NCI-H345 (cell line): ENCODE measurements at places on chromosomes 6 and 20.

DNA sequence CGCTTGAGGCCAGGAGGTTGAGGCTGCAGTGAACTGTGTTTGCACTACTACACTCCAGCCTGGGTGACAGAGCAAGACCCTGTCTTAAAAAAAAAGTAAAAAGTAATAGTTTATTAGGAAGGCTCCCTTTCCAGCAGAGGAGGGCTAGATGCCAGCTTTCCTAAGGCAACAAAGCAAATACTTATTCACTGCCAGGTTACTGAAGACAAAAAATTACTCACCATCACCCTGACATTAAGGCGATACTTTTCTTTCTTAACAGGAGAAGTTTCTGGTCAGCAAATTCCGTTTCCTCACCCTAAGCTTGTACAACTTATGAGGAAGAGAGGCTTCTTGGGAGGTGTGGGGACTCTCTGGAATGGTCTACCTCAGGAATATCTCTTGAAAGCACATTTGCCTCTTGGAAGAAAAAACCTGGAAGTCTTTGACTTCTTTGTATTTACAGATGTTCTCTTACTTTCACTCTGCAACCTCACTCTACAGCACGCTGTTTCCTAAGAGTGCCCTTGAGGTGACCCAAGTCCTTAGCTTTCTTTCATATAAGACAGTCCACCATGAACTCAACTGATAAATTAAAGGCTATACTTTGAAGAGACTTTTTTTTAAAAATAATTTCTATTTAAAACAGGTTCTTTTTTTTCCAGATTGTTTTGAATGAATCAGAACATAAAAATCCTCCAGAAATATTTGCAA is 52.9 kb upstream of the TRAF3IP2 start:
- DNase-seq, result no peak

GRCh38 chr6:117521791-117522502 is 39.5 kb downstream of the DCBLD1 start:
- DNase-seq, result no peak

DNA sequence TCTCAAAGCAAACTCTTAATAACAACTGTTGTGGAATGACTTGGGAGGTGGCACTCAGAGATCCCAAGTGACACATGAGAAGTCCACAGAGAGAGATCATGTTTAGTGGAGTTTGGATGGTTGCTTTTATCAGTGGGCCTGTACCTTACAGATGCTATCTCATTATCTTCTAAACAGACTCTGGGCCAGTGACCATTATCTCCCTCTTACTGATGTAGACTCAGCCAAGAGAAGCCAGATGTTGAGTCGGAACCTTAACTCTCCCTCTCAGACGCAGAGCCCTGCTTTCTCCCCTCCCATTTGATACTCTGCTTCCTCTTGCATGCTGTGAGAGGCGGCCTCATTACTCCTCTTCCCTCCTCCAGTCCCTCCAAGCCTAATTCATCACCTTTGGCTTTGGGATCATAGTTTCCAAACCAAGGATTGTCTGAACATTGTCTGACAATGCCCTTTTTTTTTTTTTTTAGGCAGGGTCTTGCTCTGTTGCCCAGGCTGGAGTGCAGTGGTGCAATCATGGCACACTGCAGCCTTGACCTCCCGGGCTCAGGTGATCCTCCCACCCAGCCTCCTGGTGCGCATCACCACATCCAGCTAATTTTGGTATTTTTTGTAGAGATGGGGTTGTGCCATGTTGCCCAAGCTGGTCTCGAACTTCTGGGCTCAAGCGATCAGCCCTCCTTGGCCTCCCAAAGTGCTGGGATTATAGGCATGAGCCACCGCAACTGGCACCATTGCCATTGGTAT is 4.5 kb upstream of the DDR1 start:
- DNase-seq, result no peak

DNA sequence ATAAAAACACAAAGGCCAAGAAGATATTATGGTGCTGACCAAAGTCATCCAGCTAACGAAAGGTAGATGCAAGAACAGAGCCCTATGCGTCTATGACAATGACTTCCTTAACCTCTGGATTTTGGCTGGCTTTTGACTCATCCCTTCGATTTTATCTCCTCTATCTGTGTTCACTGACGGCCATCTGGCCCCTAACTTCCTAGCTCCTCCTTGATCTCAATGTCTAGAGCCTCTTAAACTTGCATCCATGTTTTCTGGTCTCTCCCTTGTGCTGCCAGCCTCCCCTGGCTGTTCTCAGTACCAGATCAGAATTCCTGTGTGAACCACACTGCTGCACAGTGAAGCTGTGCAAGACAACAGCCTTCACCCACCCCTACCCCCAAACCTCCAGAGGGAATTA is 452.9 kb downstream of the UTRN start:
- DNase-seq, result no peak

- DNase-seq, result no peak
These were observed 182.5 kb downstream of the GJA10 start for GRCh38 chr6:90076511-90077415.

GRCh38 chr6:99412065-99412464 is 13.0 kb downstream of the PNISR start:
- DNase-seq, result no peak

DNA sequence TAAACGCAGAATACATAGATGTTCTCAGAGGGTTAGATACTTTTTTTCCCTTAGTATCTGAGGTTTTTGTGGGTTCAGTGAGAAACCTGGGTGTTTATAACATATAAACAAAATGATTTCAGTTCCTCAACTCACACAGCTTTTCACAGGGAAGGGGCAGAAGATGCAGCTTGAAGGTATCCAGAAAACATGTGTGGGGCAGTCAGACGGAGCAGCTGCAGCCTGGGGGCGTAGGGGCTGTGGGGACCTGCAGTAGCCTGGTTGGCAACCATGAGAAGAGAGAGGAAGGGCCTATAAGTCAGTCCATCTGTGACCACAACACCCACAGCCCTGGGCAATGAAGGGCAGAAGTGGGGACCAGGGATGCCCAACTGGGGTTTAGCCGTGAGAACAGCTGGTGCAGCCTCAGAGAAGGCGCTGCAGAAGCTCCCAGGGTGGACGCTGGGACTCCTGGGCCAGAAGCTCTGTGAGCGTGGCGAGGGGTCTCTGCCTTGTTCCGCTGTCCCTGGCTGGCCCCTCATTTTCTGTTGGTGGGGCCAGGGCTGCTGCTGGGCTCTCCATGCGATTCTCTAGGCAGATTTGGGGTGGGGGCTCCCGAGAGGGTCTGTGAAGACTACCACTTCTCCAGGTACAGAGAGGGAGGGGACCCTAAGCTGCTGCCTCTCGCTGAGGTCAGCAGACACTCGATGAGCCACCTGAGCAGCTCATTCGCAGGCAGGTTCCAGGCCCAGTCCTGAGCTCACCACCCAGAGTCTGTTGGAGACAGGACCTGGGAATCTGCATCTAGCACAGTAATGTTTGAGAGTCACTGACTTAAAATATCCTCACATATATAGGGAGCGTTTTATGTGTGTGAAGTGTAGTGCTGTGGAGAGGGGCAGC is 181.2 kb downstream of the ZDHHC14 start:
- no peak for DNase-seq

DNA sequence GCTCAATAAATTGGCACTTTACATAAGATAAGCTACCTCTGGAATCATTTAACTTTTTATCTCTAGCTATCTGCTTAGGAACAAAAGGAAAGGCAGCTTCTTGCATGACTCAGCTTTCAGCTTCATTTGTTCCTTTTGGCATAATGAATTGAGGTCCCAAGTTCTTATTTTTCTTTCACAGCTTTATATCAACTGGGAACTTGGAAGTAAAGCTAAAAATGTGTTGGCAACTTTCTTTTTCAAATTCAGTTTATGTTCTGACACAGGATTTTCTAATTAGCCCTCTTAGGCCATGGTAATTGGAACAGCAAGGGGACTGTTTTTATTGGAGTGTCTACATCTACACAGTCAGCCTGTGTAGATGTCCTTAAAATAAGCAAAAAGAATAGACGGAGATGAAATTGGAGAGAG is 55.2 kb upstream of the MRAP2 start:
- no peak for DNase-seq

- no peak for DNase-seq
These were observed 161.1 kb upstream of the DTNBP1 start for GRCh38 chr6:15823838-15824414.

DNA sequence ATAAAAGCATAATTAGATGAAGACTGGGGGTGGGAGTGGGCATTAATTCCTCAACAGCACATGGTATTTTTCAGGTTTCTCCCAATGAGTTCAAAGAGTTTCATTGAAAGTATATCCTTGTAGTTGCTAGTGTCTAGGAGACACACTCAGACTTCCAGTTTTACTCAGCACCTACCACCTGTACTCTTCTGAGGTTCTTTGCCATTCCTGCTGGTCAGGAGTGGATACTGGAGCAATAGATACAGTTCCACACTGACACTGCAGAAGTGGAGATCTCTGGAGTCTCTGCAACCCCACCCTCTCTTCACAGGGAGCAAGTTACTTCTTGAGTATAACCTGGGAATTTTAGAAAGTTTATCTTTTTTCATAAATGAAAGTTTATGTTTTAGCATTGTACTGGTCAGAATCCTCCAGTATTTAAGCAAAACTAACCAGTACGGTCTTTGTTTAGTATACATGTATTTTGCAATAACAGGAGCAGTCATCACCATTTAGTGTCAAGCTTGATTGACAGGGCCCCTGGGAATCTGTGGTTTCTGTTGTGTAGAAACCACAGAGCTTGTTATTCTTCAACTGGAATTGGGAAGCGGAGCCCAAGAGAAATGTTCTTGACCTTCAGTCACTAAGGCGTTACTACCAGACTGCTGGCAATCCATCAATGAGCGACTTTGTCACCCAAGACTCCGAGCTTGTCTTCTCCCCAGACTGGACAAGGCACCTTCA is 148.1 kb downstream of the ZDHHC14 start:
- no peak for DNase-seq

DNA sequence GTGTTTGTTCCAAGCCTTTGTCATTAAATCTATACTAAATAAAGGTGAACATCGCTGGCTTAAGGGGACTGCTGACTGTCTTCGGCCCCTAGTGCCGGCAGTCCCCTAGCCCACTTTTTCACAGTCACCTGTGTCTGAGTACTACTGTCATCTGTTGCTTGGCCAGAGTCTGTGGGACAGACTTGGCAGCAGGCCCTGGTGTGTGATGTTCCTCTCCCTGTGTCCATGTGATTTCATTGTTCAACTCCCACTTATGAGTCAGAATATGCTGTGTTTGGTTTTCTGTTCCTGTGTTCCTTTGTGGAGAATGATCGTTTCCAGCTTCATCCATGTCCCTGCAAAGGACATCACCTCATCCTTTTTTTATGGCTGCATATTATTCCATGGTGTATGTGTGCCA is 133.4 kb downstream of the HAO1 start:
- no peak for DNase-seq

DNA sequence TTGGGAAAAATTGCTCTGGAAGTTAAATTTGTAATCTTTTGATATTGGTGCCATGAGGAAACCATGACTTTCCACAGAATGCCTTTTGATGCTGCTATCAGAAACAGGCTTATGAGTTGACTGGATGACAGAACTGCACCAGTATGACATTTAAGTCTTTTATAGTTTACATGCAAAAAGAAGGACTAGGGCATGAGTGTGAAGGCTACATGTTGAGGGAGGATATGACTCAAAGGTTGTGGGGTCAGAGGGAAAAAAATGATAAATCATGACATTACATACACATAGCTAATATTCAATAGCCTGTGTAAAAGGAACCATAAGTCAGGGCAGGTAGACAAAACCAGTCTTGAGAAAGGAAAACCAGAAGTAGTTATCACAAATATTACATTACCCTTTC is 182.2 kb downstream of the COL12A1 start:
- no peak for DNase-seq

DNA sequence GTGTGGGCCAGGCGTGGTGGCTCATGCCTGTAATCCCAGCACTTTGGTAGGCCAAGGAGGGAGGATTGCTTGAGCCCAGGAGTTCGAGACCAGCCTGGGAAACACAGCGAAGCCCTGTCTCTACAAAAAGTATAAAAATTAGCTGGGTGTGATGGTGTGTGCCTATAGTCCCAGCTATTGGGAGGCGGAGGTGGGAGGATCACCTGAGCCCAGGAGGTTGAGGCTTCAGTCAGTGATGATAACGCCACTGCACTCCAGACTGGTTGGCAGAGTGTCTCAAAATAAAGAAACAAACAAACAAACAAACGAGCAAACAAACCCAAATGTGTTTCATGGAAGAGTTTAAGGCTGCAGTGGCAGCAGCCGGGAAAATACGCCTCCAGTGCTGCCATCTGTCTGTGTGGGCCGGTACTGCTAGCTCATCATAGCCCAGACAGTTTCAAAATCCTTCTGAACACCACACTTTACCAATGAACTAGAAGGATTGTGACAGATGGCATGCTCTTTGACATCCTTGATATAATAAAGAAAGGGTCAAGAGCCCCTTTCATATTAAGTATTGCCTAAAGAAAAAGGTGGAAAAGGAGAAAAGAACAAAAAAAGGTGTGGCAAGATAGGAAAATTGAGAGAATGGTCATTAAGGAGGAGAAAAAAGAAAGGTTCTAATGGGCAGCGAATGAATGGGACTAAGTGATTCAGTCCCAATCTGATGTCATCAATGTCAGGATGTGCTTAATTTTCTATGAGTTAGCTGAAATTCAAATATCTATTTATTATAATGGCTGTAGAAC is 298.6 kb downstream of the SYNE1 start:
- DNase-seq, result peak; percentile 5

DNA sequence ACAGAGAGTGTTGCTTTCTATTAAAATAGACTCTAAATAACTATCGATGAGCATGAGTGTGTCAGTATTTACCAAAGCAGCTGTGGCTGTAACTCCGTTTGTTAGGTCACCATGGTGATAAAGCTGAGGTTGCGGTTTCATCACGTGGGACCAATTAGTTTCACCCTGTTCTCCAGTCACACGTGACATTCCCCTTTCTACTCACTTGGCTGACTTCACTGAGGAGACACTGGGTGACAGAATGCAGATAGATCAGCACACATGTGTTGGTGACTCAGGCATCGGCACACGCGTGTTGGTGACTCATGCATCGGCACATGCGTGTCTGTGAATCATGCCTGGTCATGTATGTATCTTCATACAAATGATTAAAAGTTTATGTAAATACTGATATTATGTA is 285.4 kb downstream of the THBS2 start:
- DNase-seq, result peak; percentile 20

- no peak for DNase-seq
These were observed 241.5 kb upstream of the PLN start for GRCh38 chr6:118306392-118307238.

GRCh38 chr6:76942203-76942966 is 520.9 kb downstream of the HTR1B start:
- DNase-seq, result no peak

DNA sequence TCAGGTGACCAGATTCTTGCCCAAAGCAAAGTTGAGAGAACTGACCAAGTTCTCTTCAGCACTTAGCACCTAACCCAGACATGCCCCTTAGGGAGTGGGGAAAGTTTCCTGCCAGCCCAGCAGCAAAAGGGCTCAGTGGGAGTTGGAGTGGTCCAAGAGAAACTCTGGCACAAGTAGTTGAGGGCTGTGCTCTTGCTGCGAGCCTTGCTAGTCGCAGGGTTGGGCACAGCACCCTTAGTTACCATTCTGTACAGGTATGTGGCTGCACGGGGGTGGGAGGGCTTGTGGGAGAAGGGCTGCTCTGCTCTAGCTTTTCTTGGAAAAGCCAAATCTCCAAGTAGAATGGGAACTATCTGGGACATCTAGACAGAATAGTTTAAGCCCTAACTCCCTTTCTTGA is 6.4 kb downstream of the POLR1C start:
- DNase-seq, result no peak

GRCh38 chr20:49368596-49368995 is 90.7 kb upstream of the ZNFX1 start:
- no peak for DNase-seq

- DNase-seq, result no peak
These were observed 110.6 kb downstream of the SYNDIG1 start for GRCh38 chr20:24580006-24580405.
